Kidney epithelial cell (primary cell): ENCODE measurements at places on chromosomes 5 and 9. TPM values are rescaled to one million over a fixed set of nuclear protein-coding genes. Genes with fewer than 3 reads are reported as not detected.
A peak's percentile ranks its signal among the peaks of the same experiment; 100 is the strongest.

- no peak for DNase-seq
Observed at GRCh38 chr5:61159836-61160235, 2.4 kb downstream of the SMIM15 start.

GRCh38 chr9:4994166-4994890, 9.3 kb downstream of the JAK2 start:
- no peak for DNase-seq

- no peak for DNase-seq
Observed at GRCh38 chr5:141822144-141822543, 56.1 kb downstream of the PCDH1 start.

GRCh38 chr9:19922476-19923118, 133.8 kb upstream of the SLC24A2 start:
- DNase-seq, result no peak

The TAS2R1 gene
- total RNA-seq, result not detected in 2 replicates

- peak; percentile 99 for DNase-seq
Observed at GRCh38 chr9:18393340-18394130, 80.4 kb upstream of the ADAMTSL1 start.

DNA sequence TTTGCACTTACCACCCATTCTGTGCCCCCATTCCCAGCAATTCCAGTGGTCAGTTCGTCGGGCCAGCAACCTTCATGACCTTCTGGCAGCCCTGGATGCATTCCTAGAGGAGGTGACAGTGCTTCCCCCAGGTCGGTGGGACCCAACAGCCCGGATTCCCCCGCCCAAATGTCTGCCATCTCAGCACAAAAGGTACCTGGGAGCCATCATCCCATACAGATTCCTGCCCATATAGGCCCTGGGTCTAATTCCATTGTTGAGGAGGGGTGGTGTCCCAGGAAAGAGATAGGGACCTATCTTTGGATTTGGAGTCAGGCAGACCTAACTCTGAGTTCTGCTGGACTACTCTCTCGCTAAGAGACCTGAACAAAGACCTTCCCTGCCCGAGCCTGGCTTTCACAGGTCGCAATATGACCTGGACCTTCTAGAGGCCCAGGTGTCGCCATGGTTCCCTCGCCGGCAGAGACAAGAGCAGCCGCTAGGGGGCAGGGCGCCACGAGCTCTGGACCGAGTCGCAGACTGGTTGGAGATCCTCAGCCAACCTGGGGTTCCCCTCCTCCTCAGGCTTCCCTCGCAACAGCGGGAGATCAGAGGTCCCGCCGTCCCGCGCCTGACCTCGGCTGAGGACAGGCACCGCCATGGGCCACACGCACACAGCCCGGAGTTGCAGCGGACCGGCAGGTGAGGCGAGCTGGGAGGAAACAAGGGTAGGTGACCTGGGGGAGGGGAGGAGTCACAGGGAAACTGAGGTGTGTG, 3.1 kb downstream of the SLC4A9 start:
- no peak for DNase-seq

- no peak for DNase-seq
Observed at GRCh38 chr9:111074395-111074794, 36.1 kb upstream of the LPAR1 start.

DNA sequence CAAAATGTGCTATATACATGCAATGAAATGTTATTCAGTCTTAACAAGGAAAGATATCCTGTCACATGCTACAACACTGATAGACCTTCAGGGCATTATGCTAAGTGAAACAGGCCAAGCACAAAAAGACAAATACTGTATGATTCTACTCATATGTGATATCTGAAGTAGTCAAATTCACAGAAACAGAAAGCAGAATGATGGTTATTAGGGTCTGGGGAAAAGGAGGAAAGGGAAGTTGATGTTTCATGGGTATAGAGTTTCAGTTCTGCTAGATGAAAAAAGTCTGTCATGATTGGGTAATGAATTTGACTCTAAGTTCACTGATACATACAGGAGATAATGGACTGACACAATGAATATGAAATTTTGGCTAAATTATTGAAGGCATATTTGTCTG, 11.2 kb upstream of the RIC1 start:
- no peak for DNase-seq

DNA sequence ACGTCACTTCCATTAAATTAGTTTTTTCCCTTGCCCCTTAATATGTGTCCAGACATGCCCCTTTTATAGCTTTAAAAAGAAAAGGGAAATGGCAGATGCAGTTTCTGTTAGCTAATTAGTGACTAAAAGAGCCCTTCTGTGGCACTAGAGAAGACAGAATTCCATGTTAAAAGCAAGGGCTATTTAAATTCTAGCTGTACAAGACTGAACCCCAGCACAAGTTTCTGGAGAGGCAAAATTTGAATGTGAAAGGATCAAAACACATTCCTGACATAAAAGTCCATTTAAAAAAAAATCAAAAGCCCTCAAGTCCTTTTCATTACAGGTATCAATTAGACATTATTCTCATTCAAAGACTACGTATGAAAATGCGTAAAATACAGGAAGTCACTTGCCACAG, 78.7 kb downstream of the HAPLN1 start:
- DNase-seq, result no peak

DNA sequence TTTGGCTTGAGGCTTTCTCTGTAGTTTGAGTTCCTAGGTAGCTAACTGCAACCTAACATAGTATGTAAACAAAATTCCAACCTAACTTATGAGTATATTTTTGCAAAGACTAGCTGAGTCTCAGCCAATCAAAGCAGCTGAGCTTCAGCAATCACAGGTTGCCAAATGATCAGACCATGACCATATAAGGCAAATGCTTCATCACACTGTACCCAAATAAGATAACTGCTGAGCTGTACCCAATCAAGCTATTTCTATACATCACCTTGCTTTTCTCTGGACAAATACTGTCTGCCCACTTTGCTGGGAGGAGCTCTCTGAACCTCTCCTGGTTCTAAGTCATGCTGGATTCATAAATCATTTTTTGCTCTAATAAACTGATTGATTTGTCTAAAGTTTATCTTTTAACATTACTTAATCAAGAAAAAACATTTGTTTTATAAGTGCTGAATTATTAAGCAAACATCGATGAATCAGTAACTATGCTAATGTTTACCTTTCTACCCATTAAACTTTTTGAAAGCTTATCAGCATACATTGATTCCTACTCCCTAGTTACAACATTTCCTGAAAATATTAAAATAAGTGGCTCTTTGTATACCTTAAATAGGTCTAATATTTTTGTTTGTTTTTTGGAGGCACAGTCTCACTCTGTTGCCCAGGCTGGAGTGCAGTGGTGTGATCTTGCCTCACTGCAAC, 129.7 kb upstream of the PCA3 start:
- peak; percentile 16 for DNase-seq

The KIAA1958 gene
- 7.1 and 7.5 TPM in 2 replicates for total RNA-seq

DNA sequence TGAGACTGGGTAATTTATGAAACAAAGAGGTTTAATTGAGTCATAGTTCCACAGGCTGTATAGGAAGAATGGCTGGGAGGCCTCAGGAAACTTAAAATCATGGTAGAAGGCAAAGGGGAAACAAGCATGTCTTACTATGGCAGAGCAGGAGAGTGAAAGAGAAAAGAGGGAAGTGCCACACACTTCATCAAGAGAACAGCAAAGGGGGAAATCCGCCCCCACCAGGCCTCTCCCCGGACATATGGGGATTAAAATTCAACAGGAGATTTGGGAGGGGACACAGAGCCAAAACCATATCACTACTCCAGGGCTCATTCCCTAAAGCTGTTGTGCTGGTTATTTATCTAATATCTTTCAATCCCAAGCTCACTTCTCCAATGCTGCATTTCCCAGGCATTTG, 50.2 kb upstream of the NR3C1 start:
- DNase-seq, result no peak

DNA sequence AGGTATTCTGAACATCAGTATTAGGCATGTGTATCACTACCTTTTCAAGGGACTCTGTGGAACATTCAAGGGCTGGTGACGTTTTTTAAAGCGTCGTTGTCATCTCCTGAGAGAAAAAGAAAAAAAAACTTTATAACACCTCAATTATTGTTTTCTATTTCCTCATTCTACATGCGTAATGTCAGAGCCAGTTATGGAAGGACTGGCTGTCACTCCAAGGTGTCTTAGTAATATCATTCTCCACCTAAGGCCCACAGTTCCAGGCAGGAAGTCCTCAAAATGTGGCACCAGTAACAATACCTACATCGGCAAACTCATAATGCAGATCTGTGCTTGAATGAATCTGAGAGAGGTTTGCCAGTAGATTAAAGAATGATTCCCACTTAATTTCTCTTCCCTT, 210.2 kb downstream of the SAXO1 start:
- no peak for DNase-seq

DNA sequence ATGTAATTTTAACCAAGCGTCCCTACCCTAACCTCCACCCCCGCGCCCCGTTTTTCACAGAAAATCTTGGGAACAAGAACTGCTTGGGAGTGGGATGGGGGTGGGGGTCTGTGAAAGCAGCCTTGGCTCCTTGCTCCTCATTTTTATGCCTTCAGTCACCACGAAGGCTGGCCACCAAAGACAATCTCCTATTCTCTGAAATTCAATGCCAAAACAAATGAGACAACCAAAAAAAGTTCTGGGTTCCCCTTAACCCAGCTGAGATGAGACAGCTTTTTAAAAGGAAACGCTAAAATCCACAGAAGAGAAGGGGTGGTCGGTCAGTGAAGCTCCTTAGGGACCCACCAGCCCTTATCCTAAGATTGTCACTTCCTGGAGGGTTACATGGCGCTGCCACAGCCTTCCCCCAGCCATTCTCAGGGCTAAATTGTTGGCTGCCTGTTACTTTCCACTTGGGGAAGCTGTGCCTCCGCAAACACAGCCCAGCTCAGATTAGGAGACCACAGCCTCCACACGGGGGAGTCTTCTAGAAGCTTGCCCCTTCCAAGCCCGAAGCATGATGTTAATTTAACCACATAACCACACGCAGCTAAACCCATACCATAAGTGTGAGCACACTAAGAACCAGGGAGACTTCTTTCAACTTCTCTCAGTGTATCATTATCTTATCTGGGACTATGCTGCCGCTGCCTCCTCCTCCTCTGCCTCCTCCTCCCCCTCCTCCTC, 136.3 kb downstream of the FOXD1 start:
- DNase-seq, result peak; percentile 39

The C9orf50 gene
- not detected in 2 replicates for total RNA-seq

DNA sequence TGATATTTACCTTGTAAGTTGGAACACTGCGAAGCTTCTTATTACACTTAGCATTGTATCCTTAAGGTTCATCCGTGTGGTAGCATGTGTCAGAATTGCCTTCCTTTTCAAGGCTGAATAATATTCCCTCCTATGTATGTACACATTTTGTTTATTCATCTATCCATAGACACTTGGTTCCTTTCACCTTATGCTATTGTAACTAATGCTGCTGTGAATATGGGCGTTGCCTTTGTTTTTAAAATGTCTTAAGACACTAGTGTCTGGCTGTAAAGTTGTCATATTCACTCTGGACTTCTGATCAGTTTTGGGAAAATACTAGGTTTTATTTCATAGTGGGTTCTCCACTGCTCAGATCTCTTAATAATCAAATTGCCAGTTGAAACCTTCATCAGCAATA, 383.3 kb upstream of the PRR16 start:
- no peak for DNase-seq

DNA sequence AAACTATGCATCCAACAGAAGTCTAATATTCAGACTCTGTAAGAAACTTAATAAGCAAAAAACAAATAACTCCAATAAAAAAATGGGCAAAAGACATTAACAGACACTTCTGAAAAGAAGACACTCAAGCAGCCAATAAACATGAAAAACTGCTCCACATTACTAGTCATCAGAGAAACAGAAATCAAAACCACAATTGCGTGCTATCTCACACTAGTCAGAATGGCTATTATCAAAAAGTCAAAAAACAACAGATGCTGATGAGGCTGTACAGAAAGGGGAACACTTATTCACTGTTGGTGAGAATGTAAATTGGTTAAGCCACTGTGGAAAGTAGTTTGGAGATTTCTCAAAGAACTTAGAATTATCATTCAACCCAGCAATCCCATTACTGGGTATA, 101.2 kb upstream of the TRIM32 start:
- no peak for DNase-seq

The TRIM36 gene
- total RNA-seq, result 5.0 and 7.9 TPM in 2 replicates

The GBGT1 gene
- total RNA-seq, result 8.8 and 12.4 TPM in 2 replicates

DNA sequence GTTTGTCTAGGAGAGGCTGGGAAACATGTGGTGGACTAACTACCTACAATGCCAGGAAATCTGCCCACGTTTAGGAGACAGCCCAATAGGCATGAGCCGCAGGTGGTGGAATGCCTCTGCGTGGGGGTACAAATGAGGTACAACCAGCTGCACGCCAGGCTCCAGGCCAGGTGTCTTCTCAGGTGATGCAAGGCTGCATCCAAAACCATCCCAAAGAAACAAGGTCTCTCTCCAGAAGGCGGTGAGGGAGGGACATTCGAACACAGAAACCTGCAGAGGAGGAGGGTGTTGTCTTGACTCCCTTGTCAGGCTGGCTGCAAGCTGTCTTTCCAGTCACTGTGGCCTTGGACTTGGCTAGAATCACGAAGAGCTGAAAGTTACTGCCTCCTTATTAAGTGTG, 11.6 kb downstream of the ANKH start:
- DNase-seq, result no peak

- DNase-seq, result no peak
Observed at GRCh38 chr9:93592643-93593021, 16.2 kb downstream of the PHF2 start.

GRCh38 chr9:127945338-127945737, 7.7 kb upstream of the DPM2 start:
- no peak for DNase-seq

DNA sequence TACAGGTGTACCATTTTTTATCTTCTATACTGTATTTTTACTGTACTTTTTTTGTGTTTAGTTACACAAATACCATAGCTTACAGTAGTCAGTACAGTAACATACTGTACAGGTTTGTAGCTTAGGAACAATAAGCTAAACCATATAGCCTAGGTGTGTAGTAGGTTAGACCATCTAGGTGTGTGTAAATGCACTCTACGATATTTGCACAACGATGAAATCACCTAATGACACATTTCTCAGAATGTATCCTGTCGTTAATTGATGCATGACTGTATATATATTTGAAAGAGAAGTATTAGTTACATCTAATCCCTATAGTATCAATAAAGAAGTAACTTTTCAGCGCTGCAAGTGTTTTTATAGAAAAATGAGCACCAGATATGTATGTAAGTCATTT, 138.8 kb downstream of the TRPM6 start:
- no peak for DNase-seq

The SPATA6L gene
- total RNA-seq, result 1.3 and 2.5 TPM in 2 replicates

DNA sequence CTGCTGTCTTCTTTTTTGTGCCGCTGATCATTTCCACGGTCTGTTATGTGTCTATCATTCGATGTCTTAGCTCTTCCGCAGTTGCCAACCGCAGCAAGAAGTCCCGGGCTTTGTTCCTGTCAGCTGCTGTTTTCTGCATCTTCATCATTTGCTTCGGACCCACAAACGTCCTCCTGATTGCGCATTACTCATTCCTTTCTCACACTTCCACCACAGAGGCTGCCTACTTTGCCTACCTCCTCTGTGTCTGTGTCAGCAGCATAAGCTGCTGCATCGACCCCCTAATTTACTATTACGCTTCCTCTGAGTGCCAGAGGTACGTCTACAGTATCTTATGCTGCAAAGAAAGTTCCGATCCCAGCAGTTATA, 17.1 kb downstream of the F2R start:
- DNase-seq, result no peak

GRCh38 chr5:177382423-177383029, 1.7 kb upstream of the SLC34A1 start:
- DNase-seq, result no peak

The EQTN gene
- total RNA-seq, result not detected in 2 replicates

The ADGRV1 gene
- total RNA-seq, result 2.7 and 3.5 TPM in 2 replicates

The OR4F3 gene
- not detected in 2 replicates for total RNA-seq

The PTCH1 gene
- 2.8 and 7.3 TPM in 2 replicates for total RNA-seq
